ENCODE measurements at places on chromosomes 1 and 21.
A peak's percentile ranks its signal among the peaks of the same experiment; 100 is the strongest.

DNA sequence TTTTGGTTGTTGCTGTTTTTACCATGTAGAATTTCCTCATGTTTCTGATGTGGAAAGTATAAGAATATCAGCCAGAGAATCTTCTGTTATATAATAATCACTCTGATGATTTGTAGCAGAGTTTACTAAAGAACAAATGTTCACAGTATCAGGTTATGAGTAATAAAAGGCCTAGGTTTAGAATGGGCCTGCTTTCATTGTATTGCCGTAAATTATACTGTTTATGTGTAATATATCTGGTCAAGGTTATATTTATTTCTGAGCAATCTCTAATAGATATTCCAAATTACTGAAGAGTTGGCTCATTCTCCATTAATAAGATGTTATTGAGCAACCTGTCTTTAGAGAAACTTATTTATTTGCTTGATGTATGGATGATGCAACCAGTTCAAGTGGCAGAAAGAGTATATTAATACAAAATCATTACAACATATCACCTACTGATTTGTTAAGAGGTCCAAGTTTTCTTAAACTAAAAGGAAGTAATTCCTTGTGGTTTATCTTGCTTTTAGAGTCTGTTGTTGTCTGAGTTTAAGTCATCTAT is 649.4 kb upstream of the CXADR start:
- peak; percentile 89 for DNase-seq

- DNase-seq = peak; percentile 45
These were observed 135.5 kb downstream of the HIVEP3 start for GRCh38 chr1:41783189-41783639.

- DNase-seq = no peak
These were observed 8.1 kb upstream of the MMP23B start for GRCh38 chr1:1623631-1624442.

- no peak for DNase-seq
These were observed 14.3 kb downstream of the ZNF670 start for GRCh38 chr1:247064304-247064703.

GRCh38 chr1:220652995-220653394 is 37.2 kb upstream of the C1orf115 start:
- DNase-seq = no peak
